ENCODE measurements at places on chromosomes 12 and 14. TPM values are rescaled to one million over a fixed set of nuclear protein-coding genes. Genes with fewer than 3 reads are reported as not detected.

DNA sequence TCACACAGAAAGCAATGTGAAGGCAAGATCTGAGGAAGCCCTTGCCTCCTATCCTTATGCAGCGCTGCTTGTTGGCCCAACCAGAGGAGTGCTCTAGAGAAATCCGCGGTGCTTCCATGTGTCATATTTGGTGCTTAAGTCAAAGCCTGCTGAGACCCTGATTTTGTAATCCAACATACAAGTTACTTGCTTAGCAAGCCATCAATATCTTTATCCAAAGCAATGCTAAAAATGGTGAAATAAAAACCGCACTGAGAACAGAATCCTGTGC lies 250.0 kb downstream of the MED13L start:
- DNase-seq: no peak

The ACIN1 gene
- polyA plus RNA-seq: 20.5 TPM

- no peak for DNase-seq
Observed at GRCh38 chr14:72917094-72917802, 9.0 kb upstream of the DCAF4 start.

The MCRS1 gene
- polyA plus RNA-seq: 59.6 TPM

All from CD4-positive, alpha-beta memory T cell (primary cell).